Stimulated activated CD8-positive, alpha-beta memory T cell treated with anti-CD3 and anti-CD28 coated beads, Interleukin-4, amount 100 ng/mL, for 4 hours (primary cell): ENCODE measurements at places on chromosomes 11 and 22.

DNA sequence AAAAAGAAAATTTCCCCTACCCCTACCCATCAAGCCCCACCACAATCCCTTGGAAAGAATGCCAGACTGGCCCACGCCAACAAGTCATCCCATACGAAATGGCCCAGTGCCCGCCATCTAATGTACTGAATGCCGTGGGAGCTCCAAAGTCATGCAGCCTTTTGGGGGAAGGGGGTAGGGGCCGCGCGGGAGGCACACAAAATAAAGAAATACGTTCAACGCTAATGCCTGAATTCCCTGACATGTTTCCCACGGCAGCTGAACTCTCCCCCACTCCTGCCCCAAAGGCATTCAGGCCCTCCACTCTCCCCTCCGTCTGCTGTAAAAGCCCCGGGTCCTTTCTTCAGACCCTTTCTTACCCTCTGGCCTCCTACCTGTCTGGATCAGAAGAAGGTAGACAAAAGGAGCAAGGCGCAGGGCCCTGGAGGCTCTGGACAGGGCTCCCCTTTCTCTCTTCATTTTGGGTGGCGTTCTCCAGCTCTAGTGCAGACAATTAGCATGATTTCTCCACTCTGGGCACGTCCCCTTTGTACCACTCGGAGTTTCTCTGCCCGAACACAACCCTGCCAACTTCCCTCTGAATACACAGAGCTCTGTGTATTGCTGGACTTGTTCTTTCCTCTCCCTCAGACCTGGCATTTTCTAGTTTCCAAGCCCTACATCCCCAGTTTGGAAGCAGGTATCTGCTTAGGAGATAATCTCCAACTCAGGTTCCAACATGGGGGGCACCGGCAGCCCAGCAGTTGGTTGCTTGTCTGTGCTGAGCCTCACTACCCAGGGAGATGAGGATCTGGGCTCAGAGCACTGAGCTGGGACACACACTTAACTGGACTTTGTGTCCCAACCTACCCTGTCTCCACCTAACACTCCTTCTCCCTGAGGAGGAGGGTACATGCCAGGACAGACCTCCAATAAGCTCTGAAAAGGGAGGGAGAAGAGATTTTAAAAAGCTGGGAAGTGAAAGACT is at the start of gene HEPACAM:
HEPACAM (minus strand) TSS at position 500 of the 967 bp plus-strand sequence; CDS start at position 459, 41 bp downstream.
- DNase-seq = no peak

GRCh38 chr11:128929991-128930390 is 12.7 kb downstream of the TP53AIP1 start:
- DNase-seq = no peak

DNA sequence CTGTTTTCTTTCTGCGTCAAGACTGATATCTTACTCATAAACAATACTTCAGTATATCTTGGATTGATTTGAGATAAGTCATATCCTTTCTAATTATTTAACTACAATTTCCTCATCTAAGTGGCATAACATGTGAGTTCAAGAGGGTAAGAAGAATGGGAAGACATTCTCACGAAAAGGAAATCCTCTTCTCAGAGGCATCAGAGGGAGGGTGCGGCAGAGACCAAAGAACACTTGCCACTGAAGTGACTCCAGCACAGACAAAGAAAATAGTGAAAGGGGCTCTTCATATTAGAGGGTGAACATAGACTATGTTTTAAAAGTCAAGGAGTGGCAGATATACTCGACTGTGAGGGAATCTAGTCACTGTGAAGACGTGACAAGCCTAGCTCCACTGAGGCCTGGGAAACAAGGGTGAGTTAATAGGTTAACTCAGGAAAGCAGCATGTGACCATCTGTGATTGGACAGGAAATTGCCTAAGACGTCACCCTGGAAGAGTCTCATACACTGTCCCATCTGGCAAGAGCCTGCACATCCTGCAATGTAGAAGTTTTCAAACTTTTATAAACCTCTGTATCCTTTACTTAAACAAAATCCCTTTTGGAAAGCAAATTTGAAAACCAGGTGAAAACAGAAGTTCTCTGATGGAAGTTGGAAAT is 1.9 kb upstream of the MMP1 start:
- no peak for DNase-seq

GRCh38 chr11:112631333-112631732 is 329.9 kb upstream of the NCAM1 start:
- DNase-seq = no peak

DNA sequence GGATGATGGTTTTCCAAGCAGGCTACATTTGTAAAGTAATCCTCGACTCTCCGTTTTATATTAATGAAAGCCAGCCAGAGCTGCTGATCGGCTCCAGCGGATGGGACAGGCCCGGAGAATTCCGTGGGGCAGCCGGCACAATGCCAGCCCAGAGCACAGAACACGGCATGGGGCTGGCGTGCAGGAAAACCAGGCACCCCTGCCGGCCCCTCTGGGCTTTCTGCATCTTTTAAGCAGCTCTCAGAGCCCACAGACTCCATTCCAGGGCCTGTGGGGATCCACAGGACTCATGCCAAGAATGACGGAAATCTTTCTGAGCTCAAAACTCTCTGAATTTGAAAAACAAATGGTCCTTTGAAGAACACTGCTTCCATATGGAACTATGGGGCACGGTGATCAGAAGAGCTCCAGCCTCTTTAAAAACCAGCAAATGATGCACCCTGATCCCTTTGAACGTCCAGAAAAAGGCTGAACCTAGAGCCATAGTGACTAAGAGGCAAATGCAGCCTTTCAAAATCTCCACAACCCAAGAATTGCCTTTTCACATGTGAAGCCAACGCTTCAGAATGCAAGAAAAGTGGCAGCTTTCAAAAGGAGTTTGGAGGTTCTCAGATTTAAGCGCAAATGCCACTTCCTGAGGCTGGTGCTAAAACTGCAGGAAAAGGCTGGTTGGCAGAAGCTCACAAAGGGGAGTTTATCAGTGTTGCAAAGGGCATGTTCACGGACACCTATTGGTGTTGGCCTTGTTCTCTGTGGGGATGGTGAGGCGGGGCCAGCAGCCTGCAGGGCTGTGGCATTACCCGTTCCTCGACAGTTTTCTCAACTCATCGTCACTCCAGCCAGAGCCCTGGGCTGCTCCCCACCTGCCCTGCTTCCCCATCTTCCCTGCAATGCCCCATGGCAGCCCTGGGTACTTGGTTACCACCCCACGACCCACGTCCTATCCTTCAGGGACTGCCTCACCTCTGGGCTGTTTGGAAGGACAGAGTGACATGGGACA is 212.5 kb downstream of the CTTN start:
- DNase-seq = no peak

- no peak for DNase-seq
These were observed 82.9 kb downstream of the KIRREL3 start for GRCh38 chr11:126917531-126918204.

DNA sequence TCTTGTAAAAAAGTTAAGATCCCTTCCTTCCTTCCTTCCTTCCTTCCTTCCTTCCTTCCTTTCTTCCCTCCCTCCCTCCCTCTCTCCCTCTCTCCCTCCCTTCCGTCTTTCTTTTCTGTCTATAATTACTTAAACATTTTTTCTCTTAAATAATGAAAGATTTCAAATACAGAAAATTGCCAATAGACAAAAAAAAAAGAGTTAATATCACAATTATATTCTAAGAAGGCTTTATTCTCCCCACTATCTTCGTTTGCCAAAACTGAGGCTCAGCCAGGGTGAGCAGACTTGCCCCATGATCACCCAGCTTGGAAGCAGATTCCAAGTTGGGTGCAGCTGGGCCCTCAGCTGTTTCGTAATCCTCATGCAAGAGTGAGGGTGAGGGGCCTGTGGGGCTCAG is 327 bp upstream of the CACNA1I start:
- no peak for DNase-seq

DNA sequence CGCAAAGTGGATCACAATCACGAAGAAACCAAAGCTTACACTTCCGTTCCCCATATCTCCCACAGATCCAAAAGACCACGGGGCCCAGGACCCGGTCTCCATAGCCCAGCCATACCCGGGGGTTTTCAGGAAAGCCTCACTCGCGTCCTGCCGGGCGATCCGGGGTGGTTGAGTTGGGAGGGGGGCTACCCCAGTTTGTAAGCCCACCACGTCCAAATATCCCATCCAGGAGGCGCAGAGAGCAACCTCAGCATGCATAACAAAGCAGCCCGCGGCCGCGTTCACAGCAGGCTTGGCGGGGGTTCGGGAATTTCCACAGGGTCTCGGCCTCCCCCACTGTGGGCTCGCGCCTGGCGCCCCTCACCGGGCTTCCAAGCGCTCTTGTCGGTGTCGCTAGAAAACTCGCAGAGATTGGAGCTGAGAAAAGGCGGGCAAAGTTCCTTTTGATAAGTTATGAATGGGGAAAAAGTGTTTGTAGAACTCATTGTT is 9.5 kb downstream of the SDF2L1 start:
- no peak for DNase-seq

DNA sequence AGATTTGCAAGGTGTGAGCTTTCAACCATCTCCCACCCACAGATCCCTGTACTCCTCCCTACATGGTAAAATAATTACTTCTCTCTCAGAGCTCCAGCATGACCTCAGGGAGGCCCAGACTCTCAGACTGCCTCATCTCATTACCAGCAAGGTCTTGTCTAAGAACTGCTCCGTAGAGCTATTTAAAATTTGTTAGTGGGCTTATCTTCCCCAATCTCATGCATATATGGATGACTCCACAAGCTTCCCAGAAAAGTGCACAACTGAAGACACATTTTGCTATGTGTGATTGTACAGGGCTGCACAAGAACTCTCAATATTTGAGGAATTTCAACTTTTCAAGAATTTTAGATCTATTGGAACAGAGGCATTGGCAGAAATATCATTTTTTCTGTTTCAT is 230.3 kb downstream of the CSNK2A3 start:
- no peak for DNase-seq

- DNase-seq = no peak
These were observed 12.1 kb downstream of the ELF5 start for GRCh38 chr11:34501500-34501899.

GRCh38 chr11:132039521-132039920 is 669.1 kb downstream of the NTM start:
- no peak for DNase-seq

- no peak for DNase-seq
These were observed 65.1 kb downstream of the USP35 start for GRCh38 chr11:78253797-78254196.

DNA sequence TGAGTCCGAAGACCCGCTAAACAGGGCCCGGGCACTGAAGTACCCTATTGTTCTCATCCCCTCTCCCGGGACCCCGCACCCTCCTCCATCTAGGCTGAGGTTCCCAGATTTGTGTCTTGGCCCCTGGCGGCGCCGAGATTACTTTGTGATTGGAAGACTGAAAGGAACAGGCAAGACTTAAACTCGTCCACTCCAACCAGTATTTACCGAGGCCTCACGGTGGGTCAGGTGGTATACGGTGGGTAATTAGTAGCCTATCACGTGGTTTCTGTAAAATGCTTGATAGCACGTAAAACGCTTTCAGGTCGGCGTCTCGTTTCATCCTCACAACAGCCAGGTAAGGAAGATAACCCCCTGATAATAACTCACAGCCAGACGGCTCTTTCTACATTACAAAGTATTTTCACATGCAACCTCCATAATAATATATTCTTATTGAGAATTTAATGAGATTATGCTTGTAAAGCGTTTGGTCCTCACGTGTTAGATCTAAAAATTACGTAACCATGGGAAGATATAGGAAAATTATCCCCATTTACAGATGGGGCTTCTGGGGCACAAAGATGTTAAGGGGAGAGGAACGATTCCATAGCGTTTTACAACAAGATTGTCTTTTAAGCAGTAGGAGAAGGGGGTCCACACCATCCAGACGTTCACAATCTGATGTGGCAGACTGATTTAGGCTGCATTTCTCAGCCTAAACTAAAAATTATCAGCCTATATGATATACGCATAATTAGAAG is 642 bp upstream of the PIK3C2A start:
- DNase-seq = peak; percentile 8

DNA sequence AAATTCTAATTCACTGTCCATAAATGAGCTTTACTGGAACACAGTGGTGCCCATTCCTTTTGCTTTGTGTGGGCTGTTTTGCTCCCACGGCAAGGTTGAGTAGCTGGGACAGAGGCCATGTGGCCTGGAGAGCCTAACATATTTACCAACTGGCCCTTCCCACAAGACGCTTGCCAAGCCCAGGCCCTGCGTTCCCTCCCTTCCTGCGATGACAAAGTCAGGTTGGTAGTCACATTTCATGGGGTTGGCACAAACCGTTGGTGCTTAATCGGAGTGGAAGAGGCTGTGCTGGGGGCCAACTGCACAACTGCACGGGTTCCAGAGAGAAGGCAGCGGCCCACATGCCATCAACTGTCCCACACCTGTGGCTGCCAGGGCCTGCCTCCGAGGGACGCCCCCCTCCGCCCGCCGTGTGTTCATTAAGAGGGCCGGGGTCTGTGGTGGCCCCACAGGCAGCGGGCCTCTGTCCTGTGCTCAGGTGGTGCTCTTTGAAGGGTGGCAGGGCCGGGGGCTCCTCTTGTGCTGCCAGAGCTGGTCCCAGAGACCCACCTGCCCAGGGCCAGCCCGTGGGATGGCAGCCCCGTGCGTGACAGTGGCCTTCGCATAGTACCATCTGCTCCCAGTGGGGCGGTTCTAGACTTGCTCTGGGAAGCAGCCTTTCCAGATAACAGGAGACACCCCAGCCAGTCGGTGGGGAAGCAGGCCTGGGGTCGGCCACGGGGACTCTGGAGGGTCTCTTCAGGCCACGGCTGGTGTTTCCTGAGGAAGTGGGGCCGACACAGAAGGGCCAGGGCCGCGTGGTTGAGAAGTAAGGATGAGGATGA is 81.5 kb upstream of the CLDN5 start:
- DNase-seq = no peak

GRCh38 chr11:117588166-117588810 is 208.7 kb downstream of the DSCAML1 start:
- DNase-seq = no peak

DNA sequence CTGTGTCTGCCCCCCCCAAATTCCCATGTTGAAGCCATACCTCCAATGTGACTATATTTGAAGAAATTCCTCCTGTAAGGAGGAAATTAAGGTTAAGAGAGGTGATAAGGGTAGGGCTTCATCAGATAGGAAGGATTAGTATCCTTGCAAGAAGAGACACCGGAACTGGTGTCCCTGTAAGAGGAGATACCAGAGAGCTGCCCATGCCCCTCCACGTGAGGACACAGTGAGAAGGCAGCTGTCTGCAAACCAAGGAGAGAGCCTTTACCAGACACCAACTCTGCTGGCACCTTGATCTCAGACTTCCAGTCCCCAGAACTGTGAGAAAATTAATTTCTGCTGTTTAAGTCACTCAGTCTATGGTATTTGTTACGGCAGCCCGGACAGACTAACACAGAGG is 109.3 kb downstream of the ARFGAP2 start:
- no peak for DNase-seq

GRCh38 chr22:41940832-41941765 is 5.9 kb downstream of the CENPM start:
- DNase-seq = peak; percentile 66

GRCh38 chr11:106137061-106137460 is 59.6 kb downstream of the AASDHPPT start:
- DNase-seq = no peak

- no peak for DNase-seq
These were observed 136.8 kb downstream of the KIF18A start for GRCh38 chr11:27971171-27971570.

- no peak for DNase-seq
These were observed 522.3 kb upstream of the LUZP2 start for GRCh38 chr11:23974601-23975000.
